ENCODE measurements at places on chromosomes 12 and 14.

DNA sequence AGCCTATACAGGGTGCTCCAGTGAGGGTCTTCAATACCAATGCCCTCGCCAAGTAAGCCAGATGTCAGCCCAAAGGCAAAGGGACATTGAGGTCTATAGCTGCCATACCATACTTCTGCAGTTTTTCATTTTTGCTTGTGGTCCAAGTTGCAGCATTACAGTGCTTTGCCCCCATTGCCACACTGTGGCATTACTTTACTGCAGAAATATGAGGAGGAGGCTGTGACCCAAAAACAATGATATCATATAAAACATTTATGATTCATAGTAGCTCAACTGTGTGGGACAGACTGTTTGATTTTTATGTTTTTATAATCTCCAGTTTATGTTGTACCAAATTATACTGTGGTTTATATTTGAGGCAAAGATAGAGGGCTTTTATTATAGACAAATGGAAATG is 64.1 kb downstream of the KIAA0586 start:
- DNase-seq = no peak

- DNase-seq = no peak
These were observed 65.3 kb downstream of the VCPKMT start for GRCh38 chr14:50051106-50051505.

- DNase-seq = no peak
These were observed 182.2 kb upstream of the MDGA2 start for GRCh38 chr14:47857646-47858045.

DNA sequence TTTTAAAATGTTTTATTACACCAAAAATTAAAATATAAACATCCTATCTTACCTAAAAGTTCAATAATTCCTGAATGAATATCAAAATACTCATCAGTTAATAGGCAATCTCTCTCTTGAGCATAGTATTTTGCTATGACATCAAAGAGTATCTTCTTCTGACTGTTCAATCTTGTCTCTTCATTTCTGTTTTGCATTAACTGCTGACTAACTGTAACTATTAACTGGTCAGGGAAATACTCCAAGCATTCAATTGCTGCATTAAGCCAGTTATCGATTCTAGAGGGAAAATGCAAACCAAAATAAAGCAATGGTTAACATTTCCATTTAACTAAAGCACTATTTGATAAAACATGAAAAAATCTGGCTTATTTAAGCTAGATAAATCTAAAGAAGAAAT is 13.4 kb downstream of the DEPDC4 start:
- no peak for DNase-seq

- DNase-seq = peak; percentile 57
These were observed 2.7 kb upstream of the TRAF3 start for GRCh38 chr14:102774391-102775153.

DNA sequence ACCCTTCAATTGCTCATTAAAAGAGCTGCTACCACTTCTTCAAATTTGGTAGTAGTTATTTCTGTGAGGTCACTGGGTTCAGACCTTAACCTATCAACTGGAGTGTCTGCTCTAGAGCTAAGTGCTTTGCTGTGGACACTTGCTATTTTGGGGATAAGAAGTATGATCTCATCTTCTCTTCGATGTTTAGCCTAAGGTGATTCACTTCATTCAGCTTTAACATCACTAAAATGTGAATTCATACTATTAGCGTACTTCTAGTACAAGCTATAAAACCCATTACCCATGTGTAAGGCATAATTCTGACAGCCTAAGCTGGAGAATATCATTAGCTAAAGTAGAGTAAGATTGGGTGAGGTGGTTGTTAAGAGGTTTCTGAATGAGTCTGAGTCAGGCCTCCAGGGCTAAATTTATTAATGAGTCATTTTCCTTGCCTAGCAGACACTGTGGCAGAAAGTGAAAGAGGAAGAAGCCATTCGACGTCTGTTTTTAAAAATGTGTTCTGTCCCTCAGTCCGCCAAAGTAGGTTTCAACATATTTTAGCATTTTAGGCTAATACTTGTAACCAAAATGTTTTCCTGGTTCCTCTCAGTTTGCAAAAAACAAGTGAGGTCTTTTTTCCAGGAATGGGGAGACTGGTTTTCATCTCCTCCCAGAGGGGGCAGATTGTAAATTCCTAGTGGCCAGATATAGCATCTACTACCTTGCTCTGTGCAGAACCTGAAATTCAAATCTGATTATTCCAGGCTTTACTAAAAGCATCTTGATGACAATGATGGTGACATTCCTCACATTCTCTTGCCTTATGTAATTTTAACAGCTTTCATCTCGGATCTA is 103.6 kb downstream of the SSPN start:
- no peak for DNase-seq

GRCh38 chr14:95700221-95700976 is 13.5 kb downstream of the TCL1A start:
- DNase-seq = no peak

- DNase-seq = no peak
These were observed 68.2 kb downstream of the USP15 start for GRCh38 chr12:62328296-62328921.

GRCh38 chr14:92510972-92511371 is 2.6 kb upstream of the RIN3 start:
- no peak for DNase-seq

- peak; percentile 14 for DNase-seq
These were observed 9.2 kb downstream of the CD69 start for GRCh38 chr12:9751204-9752144.

- no peak for DNase-seq
These were observed 60.2 kb downstream of the SRGAP1 start for GRCh38 chr12:63904653-63905052.

All from GM04504 (cell line).